ENCODE measurements at places on chromosomes 13 and 19.

GRCh38 chr19:19487950-19488874, 27.1 kb downstream of the TSSK6 start:
- no peak for DNase-seq

DNA sequence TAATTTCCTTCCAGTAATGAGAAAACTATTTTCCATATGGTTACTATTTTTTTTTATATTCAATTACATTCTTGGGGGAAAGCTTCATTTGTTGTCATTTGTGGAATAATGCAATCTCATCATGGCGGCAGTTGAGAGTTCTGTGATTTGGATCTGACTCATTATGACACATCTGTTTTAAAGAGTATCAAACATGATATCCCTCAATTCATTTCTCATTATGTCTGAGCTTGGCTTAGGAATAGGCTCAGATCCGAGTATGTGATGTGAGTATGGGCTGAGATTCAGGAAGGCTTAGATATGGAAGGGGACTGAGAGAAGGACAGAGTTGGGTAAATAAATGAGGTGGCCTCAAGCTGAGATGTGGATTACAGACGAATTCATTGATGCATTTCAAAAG, 64.4 kb downstream of the POSTN start:
- no peak for DNase-seq

GRCh38 chr19:5083547-5083965, 114.6 kb downstream of the KDM4B start:
- no peak for DNase-seq

- DNase-seq = no peak
Observed at GRCh38 chr19:6442087-6442688, 8.6 kb upstream of the SLC25A41 start.

DNA sequence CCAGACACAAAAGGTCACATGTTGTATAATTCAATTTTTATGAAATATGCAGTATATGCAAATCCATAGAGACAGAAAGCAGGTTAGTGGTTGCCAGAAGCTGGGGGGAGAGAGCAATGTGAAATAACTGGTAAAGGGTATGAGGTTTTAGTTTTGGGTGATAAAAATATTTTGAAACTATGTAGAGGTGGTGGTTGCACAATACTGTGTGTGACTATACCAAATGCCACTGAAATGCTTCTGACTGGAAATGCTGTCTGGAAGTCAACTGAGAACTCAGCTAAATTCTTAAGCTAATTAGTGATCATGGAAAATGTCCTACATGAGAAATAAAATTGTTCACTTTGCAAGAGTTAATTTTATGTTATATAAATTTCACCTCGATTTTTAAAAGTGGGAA, 65.3 kb upstream of the RXFP2 start:
- DNase-seq = no peak

GRCh38 chr19:57803594-57804325, 11.0 kb downstream of the ZNF552 start:
- no peak for DNase-seq

DNA sequence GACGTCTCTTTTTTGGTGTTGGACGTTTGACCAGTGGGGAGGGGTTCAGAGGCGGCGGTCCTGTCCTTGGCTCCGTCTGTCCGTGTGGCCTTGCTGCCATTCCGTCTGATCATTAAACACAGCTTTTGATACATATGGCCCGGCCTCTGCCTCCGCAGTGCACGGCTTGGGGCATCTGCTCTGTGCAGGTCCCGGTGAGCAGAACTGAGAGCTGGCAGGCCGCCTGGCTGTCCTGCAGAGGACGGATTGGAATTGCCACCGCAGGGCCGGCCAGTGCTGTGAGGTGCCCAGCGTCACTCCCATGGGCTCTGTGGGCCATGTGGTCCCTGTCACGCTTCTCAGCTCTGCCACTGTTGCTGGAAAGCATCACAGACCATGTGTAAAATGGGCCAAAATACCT, 5.4 kb upstream of the TMPRSS9 start:
- DNase-seq = no peak

DNA sequence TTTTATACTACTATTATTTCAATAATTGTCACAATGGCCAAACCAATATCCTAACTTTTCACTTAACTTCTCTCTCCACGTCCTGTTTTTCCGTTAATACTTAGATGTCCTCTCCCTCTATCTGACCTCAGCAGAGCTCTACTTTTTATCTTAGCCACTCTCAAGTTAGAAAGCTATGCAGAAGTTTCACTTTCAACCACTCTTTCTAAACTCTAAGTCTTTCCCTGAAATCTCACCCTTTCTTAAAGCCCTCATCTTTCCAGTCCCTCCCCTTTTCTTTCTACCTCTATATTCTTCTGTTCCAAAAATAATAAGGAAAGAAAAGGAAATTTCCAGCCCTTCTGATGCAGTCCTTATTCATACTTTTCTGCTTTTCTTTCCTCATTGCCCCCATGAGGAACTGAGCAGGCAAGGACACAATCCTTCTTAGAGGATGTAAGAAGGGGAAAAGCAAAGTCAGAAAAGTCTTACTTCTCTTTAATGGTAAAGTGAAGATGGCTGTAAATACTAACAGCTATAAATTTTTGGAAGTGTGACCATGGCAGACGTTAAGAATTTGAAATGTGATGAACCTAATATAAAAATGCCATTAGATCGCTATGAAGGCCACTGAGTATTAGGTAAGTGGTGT, 23.0 kb downstream of the FAM216B start:
- DNase-seq = no peak

DNA sequence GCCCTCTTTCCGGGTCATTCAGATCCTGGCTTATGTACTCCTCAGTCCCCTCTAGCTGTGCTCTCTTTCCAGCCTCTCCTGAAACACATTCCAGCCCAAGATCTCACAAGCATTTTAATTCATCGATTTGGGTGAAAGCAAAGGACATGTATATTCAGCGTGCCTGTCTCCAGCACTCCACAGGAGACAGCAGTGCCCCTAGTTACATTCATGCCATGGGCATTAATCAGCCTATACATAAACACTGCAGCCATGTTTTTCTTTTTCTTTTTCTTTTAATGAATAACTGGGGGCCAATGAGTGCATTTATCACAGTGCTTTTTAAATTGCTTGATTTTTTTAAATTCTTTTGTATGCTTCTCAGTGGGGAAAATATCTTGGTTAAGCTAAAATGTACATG, 199.1 kb downstream of the DCT start:
- DNase-seq = no peak

DNA sequence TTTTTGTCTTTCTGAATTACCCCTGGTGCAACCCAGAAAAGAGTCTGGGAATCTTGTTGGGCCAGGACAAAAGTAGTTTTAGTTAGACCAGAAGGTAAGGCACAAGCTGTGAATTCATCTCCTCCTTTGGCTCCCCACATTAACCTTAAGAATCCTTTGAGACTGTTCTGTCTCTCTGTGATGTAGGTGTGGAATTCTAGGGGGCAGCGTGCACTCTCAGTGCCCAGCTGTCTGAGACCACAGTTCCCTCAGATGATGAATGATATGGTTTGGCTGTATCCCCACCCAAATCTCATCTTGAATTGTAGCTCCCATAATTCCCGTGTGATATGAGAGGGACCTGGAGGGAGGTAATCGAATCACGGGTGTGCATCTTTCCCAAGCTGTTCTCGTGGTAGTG, 43.9 kb downstream of the ZNF506 start:
- DNase-seq = no peak

- DNase-seq = no peak
Observed at GRCh38 chr13:40059540-40060232, 404.2 kb downstream of the COG6 start.

Data from Peyer's patch (tissue), 4 donors.